CD8-positive, alpha-beta memory T cell (primary cell): ENCODE measurements at places on chromosomes 2 and 18. TPM values are rescaled to one million over a fixed set of nuclear protein-coding genes. Genes with fewer than 3 reads are reported as not detected.

Gene FBXO41
- total RNA-seq, result 25.6 TPM

GRCh38 chr2:237296756-237297155 is 117.2 kb downstream of the COL6A3 start:
- H3K4me1 ChIP-seq, result no peaks in the 10 kb centered on the region
- peaks cover 5% of the 10 kb centered on the region for H3K27me3 ChIP-seq
- DNase-seq, result no peak
- H3K27ac ChIP-seq, result no peak overlapping the region
- H3K36me3 ChIP-seq, result no peaks in the 10 kb centered on the region

Gene HOXD1
- total RNA-seq, result not detected

DNA sequence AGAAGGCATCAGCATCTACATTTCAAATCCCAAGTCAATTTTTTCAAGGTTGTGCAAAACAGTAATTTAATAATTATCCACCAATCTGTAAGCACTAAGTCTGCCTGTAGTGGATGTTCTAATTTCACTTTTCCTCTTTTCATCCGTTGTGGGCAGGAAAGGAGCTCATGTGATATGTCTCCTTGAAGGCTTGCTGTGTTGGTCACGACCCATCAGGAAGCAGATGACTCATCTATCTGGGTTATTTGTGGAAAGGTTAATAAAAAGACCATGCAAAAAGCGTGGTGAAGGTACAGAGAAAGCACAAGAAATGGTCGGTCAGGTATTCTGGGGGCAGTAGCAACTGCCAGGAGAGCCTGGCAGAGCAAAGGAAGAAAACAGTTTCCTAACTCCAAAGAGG is 476.7 kb upstream of the RAB6C start:
- H3K4me1 ChIP-seq, result no peaks in the 10 kb centered on the region
- H3K36me3 ChIP-seq, result no peaks in the 10 kb centered on the region

Gene DRC1
- not detected for total RNA-seq

- H3K27ac ChIP-seq, result no peak overlapping the region
- H3K4me3 ChIP-seq, result no peak overlapping the region
- no peaks in the 10 kb centered on the region for H3K27me3 ChIP-seq
- no peak for DNase-seq
- H3K36me3 ChIP-seq, result no peaks in the 10 kb centered on the region
Observed at GRCh38 chr2:18123211-18123570, 244.7 kb downstream of the KCNS3 start.

GRCh38 chr18:33828949-33829348 is 250.9 kb downstream of the ASXL3 start:
- H3K4me1 ChIP-seq, result no peaks in the 10 kb centered on the region
- H3K4me3 ChIP-seq, result no peak overlapping the region
- no peak overlapping the region for H3K27ac ChIP-seq
- DNase-seq, result no peak
- no peaks in the 10 kb centered on the region for H3K36me3 ChIP-seq
- no peaks in the 10 kb centered on the region for H3K27me3 ChIP-seq

DNA sequence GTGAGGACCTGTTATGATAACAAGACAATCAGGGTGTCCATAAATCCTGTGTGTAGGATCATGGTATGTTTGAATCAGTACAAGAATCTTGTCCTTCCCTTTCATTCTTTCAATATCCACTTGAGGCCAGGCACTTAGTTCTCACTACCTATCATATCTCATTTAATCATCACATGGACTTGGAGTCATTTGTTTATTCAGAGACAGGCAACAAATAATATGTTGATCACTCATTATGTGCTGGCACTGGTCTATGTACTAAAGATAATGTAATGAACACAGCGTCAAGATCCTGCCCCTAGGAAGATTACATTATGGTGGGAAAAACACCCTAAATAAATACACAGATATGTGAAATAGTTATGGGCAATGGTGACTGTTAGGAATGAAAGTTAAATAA is 342.6 kb downstream of the LPIN1 start:
- H3K36me3 ChIP-seq, result no peaks in the 10 kb centered on the region
- H3K27me3 ChIP-seq, result no peaks in the 10 kb centered on the region
- no peak for DNase-seq
- no peak overlapping the region for H3K4me3 ChIP-seq
- no peak overlapping the region for H3K27ac ChIP-seq
- no peaks in the 10 kb centered on the region for H3K4me1 ChIP-seq

- peaks cover 7% of the 10 kb centered on the region for H3K4me1 ChIP-seq
- peaks cover 29% of the 10 kb centered on the region for H3K27me3 ChIP-seq
- H3K36me3 ChIP-seq, result no peaks in the 10 kb centered on the region
Observed at GRCh38 chr2:54459037-54459441, 2.9 kb downstream of the SPTBN1 start.

DNA sequence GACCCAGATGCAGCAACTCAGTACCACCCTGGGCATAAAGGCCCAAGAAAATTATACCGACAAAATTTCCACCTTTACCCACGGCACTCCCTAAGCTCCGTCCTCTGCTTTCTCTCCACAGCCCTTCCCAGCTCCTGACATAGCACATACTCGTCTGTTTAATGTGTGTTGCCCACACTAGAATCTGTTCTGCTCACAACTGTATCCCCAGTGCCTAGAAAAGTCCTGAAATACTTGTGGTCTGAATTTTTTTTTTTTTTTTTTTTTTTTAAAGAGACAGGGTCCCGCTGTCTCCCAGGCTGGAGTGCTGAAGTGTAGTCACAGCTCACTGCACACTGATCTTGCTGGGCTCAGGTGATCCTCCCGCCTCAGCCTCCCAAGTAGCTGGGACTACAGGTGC is 62.3 kb downstream of the ADCY3 start:
- DNase-seq, result no peak
- no peak overlapping the region for H3K27ac ChIP-seq
- H3K4me1 ChIP-seq, result no peaks in the 10 kb centered on the region
- H3K36me3 ChIP-seq, result no peaks in the 10 kb centered on the region
- H3K4me3 ChIP-seq, result no peak overlapping the region
